ENCODE measurements at places on chromosomes 12 and 14.

DNA sequence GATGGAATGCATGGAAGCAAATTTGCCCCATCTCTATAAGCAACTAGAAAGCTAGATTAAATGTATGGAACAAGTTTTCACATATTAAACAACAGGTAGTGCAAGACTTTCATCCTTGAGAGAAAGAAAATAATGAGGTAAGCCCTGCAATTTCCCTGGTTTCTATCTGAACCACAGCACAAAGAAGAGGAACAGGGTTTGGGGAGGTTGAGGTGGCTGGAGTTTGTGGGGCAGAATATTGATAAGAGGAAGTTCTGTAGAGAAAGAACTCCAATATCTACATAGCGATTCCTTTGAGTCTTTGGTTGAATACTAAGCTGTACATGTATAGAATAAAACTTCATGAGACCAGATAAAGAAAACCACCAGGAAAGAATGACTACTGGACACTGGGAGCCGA lies 96.3 kb upstream of the CCND2 start:
- no peak for DNase-seq

DNA sequence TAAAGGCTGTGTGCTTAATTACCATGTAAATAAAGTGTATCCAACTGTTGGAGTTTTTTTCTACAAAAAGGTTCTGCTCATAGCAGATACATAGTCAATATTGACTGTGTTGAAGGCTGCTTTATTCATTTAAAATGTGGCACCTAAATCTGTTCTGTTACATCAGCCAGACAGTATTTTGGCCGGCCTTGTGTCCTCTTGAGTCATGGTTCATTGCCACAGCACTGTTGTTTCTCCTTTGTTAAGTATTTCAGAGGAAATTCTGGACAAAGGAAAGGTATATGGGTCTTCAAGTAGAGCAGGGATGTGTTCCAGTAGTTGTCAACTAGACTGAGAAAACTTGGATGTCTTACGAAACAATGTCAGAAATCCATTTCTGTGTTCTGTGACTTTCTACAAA lies 95.5 kb downstream of the SLC38A6 start:
- DNase-seq: no peak

DNA sequence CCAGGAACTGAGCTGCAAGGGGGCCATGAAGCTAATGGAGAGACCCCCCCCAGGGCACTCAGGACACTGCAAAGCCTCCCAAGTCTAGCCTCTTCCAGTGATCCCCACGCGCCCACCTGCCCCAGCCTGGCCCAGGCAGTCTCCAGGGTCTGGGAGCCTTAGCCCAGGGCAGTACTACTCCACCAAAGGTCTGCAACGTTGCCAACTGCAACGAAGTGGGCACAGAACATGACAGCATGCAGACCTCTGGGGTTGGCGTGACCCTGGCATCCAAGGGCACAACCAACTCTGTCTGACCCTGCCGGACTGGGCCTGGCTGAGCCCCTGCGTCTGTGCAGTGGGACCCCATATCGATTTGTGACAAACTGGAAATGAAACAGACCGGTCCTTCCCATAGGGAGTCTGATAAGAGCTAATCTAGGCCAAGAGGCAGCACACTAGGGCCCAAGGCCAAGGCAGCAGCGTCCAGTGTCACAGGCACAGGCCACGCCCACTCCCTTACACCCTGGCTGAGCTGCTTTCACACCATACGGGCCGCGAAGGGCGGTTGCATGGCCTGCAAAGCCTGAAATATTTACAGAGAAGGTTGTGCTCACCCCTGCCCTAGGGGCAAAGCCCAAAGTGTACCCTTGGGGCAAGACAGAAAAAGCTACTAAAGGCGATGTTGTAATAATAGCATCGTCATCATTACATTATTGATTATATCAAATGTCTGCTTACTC lies 76.7 kb downstream of the NCOR2 start:
- DNase-seq: no peak

DNA sequence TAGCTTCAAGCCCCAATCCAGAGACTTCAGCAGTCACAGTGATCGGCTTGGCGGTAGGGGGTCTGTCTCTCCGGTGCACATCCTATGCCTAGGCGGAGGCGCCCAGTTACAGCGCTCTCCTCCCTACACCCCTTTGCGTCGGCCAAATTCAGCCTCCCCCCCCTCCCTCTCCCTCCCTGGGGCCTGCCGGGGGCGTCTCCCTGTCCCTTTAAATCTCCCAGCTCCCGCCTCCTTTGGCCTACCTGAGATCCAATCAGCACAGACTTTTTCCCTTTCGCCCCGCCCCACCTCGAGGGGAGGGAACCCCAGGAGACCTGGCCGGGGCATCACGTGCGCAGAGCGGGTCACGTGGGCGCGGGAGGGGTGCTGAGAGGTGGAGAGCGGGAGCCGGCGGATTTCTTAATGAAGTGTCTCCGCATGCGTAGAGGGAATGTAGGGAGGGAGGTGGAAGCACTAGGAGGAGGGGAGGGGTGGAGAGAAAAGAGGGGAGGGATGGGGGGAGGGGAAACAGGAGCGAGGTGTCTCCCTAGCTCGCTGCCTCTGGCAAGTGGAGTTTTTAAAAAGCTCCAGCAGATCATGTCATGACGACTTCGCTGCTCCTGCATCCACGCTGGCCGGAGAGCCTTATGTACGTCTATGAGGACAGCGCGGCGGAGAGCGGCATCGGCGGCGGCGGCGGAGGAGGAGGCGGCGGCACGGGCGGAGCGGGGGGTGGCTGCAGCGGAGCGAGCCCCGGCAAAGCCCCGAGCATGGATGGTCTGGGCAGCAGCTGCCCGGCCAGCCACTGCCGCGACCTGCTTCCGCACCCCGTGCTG lies at the start of gene HOXC13:
Gene HOXC13 (plus strand): TSS at position 506 of the 815 bp plus-strand sequence. CDS start 76 bp downstream, at position 582.
- no peak for DNase-seq

DNA sequence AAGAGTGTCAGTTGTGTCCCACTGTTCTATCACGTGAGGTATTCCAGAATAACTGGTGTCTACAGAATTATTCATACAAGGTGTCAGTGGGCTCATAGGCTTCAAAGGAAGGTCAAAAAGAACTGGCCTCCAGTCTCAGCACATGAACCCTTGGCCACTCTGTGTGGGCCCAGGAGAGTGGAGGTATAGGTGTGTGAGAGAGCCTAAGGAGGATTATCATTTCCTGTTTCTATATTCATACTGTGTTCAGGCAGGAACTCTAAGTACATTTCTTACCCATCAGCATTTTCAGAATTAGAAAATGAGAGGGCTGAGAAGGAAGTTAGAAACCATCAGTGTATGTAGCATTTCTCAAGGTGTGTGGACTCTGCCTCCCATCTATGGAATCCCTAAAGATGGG lies 87.0 kb downstream of the BTG1 start:
- no peak for DNase-seq
